ENCODE measurements at places on chromosomes 7 and 10.

DNA sequence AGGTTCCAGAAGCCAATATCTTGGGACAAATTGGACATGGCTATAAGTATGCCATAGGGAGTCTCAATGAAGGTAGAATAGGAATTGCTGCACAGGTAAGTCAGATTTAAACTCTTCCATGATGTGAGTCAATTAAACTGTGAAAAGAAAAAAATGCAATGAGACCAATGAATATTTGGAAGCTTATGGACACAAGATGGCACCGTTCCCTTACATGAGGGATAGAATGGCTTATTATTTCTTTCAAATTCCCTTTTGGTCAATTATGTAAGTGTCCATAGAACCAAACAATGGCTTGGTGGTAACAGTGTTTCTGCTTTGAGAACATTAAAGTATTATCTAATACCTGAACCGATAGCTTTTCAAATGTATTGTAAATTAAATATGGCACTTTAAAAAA, 35.6 kb downstream of the ACADSB start:
- DNase-seq, result no peak

GRCh38 chr7:4634166-4634565, 47.9 kb upstream of the FOXK1 start:
- DNase-seq, result no peak

- no peak for DNase-seq
Observed at GRCh38 chr10:30527623-30528428, 93.8 kb downstream of the MAP3K8 start.

DNA sequence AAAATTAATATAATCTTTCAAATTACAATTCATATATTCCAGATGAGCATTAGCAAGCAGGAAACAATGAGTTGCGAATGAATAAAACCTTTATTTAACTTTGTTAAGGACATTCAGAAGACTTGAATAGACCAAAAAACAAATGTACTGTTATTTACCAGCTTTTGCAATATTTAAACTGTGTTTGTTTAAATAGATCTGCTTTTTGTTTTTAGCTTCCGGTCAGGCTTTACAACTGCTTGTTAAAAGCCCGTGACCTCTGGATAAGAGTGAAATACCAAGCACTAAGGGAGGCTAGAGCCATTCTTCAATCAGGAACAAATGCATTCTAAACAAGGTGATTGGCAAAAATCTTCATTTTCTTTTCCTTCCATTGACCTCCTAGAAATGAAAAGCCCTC, 184.9 kb upstream of the GNAI1 start:
- no peak for DNase-seq

DNA sequence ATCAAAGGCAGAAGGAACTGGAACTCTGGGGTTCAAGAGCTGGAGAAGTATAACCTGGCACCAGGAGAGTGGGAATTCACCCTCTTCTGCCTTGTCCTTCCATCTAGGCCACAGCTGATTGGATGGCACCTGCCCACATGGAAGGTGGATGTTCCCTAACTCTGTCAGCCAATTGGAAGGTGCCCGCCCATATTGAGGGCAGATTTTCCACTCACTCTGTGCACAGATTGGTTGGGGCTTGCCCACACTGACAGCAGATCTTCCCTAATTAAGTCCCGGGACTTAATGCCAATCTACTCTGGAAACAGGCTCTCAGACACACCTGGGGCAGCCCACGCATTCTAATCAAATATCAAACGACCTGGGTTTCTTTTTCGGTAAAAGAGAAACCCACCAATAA, 1142.3 kb upstream of the CELF2 start:
- DNase-seq, result no peak

DNA sequence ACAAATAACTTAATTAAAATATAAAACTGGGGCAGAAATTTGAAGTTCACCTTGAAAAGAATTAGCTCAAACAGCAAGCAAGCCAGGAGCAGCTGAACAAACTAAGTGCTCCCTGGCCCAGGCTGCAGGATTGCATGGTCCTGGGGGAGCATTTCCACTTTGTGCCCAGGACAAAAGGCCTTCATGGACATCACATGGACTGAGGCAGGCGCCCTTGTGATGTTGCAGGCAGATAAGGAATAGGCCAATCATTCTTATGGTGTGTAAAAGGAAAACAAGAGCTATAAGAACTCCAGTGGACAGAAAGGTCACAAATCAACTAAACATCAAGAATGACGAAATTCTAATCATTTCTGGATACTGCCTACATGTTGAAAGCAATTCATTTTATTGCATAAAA, 17.5 kb upstream of the TECTB start:
- no peak for DNase-seq

DNA sequence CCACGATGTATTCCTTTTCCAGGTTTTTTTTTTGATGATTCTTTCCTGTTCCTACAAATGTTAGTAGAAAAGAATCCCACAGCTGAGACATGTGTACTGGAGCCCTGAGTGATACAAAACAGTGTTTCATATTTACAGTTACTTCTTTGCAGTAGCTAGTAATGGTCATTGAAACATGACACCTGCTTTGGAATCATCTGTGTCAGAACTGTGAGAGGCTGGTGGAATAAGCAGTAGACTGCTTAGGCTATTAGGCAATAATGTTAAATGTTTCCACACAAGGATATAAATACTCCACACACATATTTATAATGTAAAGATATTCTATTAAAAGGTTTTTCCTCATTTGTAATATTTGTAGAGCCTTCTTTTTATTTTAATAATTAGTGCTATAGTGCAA, 394.0 kb downstream of the THSD7A start:
- DNase-seq, result no peak

DNA sequence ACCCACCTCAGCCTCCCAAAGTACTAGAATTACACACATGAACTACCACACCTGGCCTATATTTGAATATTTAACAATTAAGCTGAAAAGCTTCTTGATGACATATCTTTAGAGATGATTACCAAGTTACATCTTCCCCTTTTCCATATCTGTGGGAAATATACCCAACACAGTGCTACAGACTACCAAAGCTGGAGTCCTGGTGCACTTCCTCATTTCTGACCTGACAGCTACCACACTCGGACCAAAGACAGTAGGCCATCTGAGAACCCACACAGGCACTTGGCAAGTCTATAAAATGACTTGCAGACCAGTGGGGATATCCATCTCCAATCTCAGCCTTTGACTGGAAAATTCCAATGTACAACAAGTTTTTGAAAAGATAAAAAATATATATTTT, 270.4 kb upstream of the KLF14 start:
- no peak for DNase-seq

GRCh38 chr7:95686109-95686508, 86.2 kb upstream of the DYNC1I1 start:
- peak; percentile 19 for DNase-seq

DNA sequence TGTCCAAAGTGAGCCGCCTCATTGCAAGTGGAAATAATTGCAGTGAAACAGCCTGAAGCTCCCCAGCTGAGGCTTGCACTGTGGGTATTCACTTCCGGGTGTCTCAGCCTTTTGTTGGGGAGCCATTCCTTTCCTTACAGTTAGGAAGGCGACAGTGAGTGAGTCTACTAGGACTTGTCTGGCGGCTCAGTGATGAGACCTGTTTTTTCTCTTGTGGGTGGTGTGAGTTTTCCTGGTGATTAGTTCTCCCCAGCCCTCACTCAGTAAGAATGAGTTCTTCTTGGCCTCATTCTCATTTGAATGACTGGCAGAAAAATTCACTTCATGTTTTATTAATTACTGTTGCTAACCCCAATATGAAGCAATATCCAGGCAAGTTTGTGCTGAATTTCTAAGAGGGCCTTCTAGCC, 2.6 kb downstream of the PGAM1 start:
- no peak for DNase-seq

- DNase-seq, result no peak
Observed at GRCh38 chr10:1119027-1119426, 62.8 kb downstream of the WDR37 start.

DNA sequence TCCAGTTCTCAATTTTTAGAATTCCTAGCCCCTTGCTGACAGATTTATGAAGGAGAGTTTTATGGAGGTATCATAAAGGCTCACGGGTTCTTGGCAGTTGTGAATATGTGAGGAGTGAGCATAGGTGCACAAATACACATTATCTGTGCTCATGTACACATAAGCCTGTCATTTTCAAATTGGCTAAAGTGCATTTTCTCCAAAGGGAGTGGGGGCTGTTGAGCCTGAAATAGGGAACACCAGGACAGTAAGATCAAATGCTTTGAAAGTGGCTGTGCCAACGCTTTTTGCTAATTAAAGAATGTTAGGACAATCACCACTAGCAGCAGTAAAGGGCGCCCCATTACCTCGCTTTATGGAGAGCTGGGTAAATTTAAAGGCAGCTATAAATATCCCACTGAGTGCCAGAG, 8.3 kb upstream of the LRRC4 start:
- DNase-seq, result no peak

DNA sequence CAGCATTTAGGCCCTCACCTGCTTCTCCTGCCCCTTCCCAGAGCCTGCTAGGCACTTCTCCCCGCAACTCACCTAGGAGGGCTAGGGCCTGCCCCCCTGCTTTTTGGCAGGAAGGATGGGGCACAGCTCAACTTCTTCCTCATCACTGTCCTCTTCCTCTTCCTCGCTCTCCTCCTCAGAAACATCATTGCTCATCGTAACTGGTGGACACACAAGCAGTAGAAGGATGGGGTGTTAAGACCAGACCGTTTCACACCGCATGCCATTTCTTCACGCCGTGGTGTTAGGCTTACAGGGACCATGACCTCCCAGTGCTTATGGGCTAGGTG, 1.6 kb downstream of the NPM3 start:
- DNase-seq, result no peak

GRCh38 chr7:133354546-133355324, 101.9 kb downstream of the EXOC4 start:
- no peak for DNase-seq

- no peak for DNase-seq
Observed at GRCh38 chr10:62021128-62021665, 119.7 kb downstream of the ARID5B start.

DNA sequence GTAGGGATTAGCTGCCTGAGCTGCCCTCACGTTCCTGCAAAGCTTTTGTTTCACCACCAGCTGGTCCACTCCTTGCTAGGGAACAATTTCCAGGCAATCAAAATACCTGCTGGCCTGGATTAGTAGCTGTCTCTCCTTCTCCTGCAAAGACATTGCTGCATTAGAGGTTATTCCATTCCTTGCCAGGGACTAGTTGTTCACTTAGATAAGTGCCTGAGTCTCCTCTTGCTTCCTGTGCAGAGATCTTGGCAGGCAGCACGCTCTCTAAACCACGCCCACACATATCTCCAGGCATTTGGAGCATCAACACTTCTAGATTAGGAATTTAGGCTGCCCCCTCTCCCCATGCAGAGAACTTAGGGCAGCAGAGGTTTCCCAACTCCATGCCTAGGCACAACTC, 150.4 kb upstream of the SMIM30 start:
- no peak for DNase-seq

DNA sequence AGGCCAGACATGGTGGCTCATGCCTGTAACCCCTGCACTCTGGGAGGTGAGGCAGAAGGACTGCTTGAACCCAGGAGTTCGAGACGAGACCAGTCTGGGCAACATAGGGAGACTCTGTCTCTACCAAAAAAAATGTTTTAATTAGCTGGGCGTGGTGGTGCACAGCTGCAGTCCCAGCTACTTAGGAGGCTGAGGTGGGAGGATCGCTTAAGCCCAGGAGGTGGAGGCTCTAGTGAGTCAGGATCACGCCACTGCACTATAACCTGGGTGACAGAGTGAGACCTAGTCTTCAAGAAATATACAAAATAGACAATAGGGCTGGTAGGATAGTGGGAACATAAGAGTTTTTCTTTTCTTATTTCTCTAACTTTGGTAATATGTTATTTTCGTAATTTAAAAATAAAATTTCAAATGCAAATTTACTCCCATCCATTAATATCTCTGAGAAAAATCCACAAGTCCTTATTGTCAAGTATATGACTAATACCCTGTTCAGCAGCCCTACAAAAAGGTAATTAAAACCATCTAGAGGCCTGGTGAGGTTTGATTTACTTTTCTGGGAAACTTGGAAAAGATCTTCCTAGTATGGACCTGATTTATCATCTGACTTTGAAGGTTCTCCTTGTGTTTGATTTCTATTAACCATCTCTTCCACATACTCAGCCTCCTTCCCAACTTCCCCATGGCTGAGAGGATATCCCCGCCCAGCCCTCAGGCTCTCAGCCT, 50.0 kb downstream of the CREB3L2 start:
- DNase-seq, result no peak

- no peak for DNase-seq
Observed at GRCh38 chr7:123738356-123738755, 10.4 kb downstream of the WASL start.
